ENCODE measurements at places on chromosomes 7 and 10. TPM values are rescaled to one million over a fixed set of nuclear protein-coding genes. Genes with fewer than 3 reads are reported as not detected.
A peak's percentile ranks its signal among the peaks of the same experiment; 100 is the strongest.

Gene C7orf57
- not detected for total RNA-seq

- no peak overlapping the region for H3K4me3 ChIP-seq
- no peak for DNase-seq
- H3K36me3 ChIP-seq, result no peaks in the 10 kb centered on the region
- H3K4me1 ChIP-seq, result no peaks in the 10 kb centered on the region
- H3K27me3 ChIP-seq, result peaks cover 9% of the 10 kb centered on the region
- H3K27ac ChIP-seq, result no peak overlapping the region
These were observed 146.2 kb upstream of the LYZL1 start for GRCh38 chr10:29142516-29143314.

Gene NKX1-2
- total RNA-seq, result not detected

Gene ABCB4
- total RNA-seq, result not detected

DNA sequence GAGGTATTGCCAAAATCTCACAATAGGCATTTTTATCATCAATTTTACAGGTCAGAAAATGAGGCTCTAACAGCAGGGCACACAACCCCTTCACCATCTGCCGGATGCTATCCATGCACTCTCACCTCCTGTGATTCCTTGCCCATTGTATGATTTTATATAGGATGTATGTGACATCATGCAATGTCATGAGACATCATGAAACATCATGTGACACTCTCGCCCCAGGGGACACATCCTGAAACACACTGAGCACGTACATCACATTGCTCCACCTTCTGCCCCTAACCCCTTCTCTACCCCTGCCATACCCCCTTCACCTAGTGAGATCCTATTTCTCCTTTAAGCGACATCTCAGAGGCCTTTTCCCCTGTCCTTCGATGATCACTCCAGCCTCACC is 189.4 kb downstream of the FRMD4A start:
- H3K27ac ChIP-seq, result no peak overlapping the region
- no peaks in the 10 kb centered on the region for H3K4me1 ChIP-seq
- no peak for DNase-seq
- H3K27me3 ChIP-seq, result peaks cover 19% of the 10 kb centered on the region
- no peak overlapping the region for H3K4me3 ChIP-seq
- H3K36me3 ChIP-seq, result no peaks in the 10 kb centered on the region

- no peak overlapping the region for H3K27ac ChIP-seq
- H3K4me3 ChIP-seq, result no peak overlapping the region
- no peaks in the 10 kb centered on the region for H3K4me1 ChIP-seq
- no peaks in the 10 kb centered on the region for H3K36me3 ChIP-seq
- DNase-seq, result no peak
These were observed 155.4 kb upstream of the SVIL start for GRCh38 chr10:29790207-29790606.

GRCh38 chr7:15584575-15584974 is 22.8 kb upstream of the AGMO start:
- H3K27ac ChIP-seq, result no peak overlapping the region
- no peak overlapping the region for H3K4me3 ChIP-seq
- H3K27me3 ChIP-seq, result no peaks in the 10 kb centered on the region

GRCh38 chr7:128112781-128113221 is 81.6 kb upstream of the LRRC4 start:
- H3K36me3 ChIP-seq, result no peaks in the 10 kb centered on the region
- no peak overlapping the region for H3K4me3 ChIP-seq
- peaks cover 53% of the 10 kb centered on the region for H3K4me1 ChIP-seq

Gene TAS2R39
- not detected for total RNA-seq

Gene CPVL
- total RNA-seq, result not detected

DNA sequence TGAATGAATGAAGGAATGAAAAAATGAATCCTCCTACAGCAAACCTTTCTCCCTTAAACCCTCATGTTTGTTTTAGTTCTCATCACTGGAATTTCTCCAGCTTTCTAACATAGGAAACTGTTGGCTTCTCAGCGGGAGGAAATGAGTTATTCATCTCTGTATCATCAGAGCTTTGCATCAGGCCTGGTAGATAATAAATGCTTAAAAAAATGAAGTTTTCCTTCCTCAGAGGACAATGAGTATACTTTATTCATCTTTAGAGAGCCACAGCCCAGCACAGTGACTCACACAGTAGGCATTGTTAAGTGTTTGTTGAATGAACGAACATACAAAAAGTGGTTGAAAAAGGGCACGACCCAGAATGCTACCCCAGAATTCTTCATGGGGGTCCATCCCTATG is 62.6 kb downstream of the COL13A1 start:
- no peak overlapping the region for H3K27ac ChIP-seq
- H3K27me3 ChIP-seq, result peaks cover 8% of the 10 kb centered on the region
- no peaks in the 10 kb centered on the region for H3K36me3 ChIP-seq
- DNase-seq, result no peak

- no peak for DNase-seq
- no peak overlapping the region for H3K4me3 ChIP-seq
- H3K27ac ChIP-seq, result no peak overlapping the region
- peaks cover 8% of the 10 kb centered on the region for H3K4me1 ChIP-seq
- H3K27me3 ChIP-seq, result no peaks in the 10 kb centered on the region
- peaks cover 13% of the 10 kb centered on the region for H3K36me3 ChIP-seq
These were observed 79.1 kb downstream of the PRTFDC1 start for GRCh38 chr10:24873281-24873683.

DNA sequence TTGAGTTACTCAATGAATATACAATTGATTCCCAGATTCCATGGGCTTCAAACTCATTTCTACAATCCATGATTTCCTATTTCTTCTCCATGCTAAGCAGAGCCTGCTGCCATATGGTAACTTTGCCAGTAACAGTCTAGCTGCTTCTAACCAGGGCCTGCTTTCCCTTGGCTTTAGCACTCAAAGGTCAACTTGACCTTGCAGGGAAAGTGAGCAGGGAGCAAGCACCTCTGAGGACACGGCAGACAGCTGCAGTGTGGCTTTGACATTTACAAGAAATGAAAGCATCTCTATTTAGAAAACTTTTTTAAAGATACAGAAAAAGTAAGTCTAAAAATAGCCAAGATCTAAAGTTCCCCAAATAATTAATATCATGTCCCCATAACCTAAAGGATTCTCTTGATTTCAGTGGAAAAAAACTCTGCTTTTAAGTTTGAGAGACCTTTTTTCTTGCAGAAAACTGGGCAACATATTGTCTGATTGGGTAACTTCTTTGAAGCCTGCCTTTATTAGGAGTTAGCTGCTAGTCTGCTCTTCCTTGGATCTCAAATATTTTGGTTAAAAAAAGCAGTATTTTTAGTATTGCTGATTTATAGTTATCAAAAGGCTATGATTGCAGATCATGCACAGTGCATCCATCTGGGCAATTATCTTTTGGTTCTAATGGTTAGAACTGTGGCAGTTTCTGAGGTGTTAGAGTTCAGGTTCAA is 257.9 kb downstream of the AHR start:
- DNase-seq, result no peak
- H3K4me3 ChIP-seq, result no peak overlapping the region
- peaks cover 4% of the 10 kb centered on the region for H3K27me3 ChIP-seq
- no peaks in the 10 kb centered on the region for H3K36me3 ChIP-seq
- no peaks in the 10 kb centered on the region for H3K4me1 ChIP-seq

DNA sequence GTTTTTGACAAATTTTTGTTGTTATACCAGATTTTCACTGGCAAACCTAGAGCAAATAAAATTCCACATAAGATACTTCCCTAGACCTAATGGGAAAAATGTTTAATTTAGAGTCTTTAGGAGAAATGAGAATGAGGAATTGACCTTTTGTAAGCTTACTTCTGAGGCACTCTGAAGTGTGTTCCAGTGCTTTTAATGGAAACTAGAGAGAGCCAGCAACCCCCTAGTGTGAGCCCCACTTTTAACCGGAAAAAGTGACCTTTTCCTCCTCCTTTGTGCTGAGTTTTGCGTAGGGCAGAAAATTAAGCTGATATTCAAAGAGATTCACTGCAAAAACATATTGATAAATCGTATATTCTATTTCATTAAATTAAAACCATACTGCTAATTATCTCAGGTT is 5.2 kb downstream of the IKZF1 start:
- peaks cover 29% of the 10 kb centered on the region for H3K4me1 ChIP-seq
- DNase-seq, result no peak
- H3K4me3 ChIP-seq, result peak overlapping the region; percentile 92
- peaks cover 98% of the 10 kb centered on the region for H3K36me3 ChIP-seq

Gene LRRC4
- total RNA-seq, result 0.50 TPM

Gene MMP21
- not detected for total RNA-seq

Gene LRRC17
- total RNA-seq, result not detected

Gene PLAU
- total RNA-seq, result 1.6 TPM

DNA sequence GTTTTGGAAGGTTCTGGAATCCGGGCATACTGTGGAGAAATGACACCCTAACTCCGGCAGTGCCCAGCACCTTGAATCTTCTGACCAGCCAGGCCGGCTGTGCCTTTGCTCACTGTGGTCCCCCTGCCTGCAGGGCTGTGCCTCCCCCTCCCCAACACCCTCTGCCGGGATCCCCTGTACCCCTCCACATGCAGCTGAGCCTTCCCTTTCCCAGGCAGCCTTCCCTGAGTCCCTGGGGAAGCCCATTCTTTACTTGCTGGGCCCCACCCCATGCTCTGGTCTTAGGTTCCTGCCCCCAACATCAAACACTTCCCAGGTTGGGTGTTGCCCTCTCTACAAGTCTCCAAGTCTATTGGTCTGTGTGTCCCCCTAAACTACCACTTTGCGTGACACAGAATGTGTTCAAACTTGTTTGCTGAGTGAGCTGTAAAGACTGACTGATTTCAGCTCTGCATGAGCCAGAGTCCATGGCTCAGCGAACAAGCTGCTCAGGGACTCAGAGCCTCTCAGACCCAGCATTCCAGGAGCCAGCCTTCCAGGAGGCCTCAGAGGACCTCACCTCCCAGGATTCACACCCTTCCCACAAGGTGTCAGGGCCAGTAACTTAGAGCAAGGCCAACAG is 31.6 kb downstream of the CALML5 start:
- H3K4me1 ChIP-seq, result no peaks in the 10 kb centered on the region
- H3K36me3 ChIP-seq, result no peaks in the 10 kb centered on the region
- H3K27me3 ChIP-seq, result peaks cover 3% of the 10 kb centered on the region
- no peak overlapping the region for H3K27ac ChIP-seq

DNA sequence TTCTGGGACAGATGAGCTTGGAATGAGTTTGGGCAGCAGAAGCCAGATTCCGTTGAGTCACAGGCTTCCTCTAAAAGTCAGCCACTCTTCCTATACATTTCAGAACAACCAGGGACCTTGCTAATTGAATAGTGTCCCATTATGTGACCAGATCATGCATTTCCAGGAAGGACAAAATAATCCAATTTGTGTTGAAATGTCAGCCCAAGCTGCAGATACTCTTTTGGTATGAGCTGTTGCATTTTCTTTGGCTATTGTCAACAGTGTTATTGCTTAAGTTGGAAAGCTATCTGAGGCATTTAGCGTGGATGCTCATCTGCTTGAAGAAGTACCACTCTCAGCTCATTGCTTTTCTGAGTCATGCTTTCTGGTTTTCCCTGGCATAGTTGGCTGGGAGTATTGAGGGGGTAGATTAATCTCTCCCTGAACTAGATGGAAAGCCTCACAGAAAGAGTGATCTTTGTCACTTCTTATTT is 223.7 kb upstream of the HABP2 start:
- peaks cover 6% of the 10 kb centered on the region for H3K27me3 ChIP-seq
- no peak for DNase-seq
- no peak overlapping the region for H3K4me3 ChIP-seq
- no peak overlapping the region for H3K27ac ChIP-seq
- H3K4me1 ChIP-seq, result no peaks in the 10 kb centered on the region

Gene HOXA11
- not detected for total RNA-seq

DNA sequence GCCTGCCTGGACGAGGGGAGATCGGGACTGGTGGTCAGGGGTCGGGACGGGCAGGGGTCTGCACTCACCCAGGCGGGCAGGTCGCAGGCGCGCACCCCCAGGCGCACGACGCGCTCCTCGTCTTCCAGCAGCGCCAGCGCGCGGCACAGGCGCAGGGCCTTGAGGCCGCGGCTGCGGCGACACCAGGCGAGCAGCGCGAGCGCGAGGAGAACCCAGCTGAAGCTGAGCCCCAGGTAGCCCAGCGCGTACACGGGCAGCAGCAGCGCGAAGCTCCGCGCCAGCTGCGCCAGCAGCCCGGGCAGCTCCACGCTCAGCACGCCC is 328 bp downstream of the ESYT2 start:
- H3K27me3 ChIP-seq, result peaks cover 8% of the 10 kb centered on the region
- peak overlapping the region; percentile 98 for H3K4me3 ChIP-seq
- H3K27ac ChIP-seq, result peak overlapping the region; percentile 88
- DNase-seq, result peak; percentile 73

Gene TMEM130
- not detected for total RNA-seq

DNA sequence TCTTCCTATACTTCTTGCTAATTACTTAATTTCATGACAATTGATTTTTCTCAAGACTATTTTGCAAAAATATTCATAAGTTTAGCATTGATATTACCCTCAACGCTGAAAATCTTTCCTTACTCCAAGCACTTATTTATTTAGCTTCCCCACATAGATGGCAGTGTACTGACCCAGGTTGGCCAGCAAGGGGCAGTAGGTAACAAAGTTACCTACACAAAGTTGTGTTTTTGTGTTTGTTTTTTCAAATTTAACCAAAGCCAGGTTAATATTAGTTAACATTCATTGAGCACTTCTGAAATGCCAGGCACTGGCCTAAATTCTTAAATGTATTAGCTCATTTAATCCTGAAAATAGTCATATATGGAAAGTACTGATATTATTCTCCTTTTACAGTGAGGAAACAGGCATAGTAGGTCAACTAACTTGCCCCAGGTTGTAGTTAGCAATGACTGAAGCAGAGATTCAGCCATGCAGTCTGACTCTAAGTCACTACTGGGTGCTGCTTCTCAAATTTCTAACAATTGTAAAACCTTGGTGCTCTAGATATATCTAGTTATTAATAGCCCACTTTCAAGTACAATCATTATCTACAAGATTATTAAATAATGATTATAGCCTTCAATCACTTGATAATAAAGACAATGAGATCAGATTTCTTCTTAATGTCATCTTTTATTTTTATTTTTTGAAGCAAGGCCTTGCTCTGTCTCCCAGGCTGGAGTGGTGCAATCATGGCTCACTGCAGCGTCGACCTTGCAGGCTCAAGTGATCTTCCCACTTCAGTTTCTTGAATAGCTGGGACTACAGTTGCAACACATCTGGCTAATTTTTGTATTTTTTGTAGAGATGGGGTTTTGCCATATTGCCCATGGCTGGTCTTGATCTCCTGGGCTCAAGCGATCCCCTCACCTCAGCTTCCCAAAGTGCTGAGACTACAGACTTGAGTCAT is 5.8 kb upstream of the GGCT start:
- no peak overlapping the region for H3K27ac ChIP-seq
- no peak overlapping the region for H3K4me3 ChIP-seq
- DNase-seq, result peak; percentile 49
- no peaks in the 10 kb centered on the region for H3K27me3 ChIP-seq
- H3K36me3 ChIP-seq, result no peaks in the 10 kb centered on the region

GRCh38 chr7:127954357-127954748 is 76.9 kb downstream of the LRRC4 start:
- no peaks in the 10 kb centered on the region for H3K4me1 ChIP-seq
- H3K36me3 ChIP-seq, result peaks cover 4% of the 10 kb centered on the region
- H3K27me3 ChIP-seq, result no peaks in the 10 kb centered on the region
- H3K4me3 ChIP-seq, result no peak overlapping the region
- no peak for DNase-seq
- no peak overlapping the region for H3K27ac ChIP-seq

Gene ENKUR
- total RNA-seq, result not detected

Gene STRIP2
- 6.6 TPM for total RNA-seq

All from activated CD8-positive, alpha-beta T cell treated with anti-CD3 and anti-CD28 coated beads, Interleukin-2, amount 10 ng/mL, durations not matched to agents 7 days and 5 days (primary cell).